Amniotic epithelial cell (primary cell): ENCODE measurements at places on chromosomes 6 and 20.

- DNase-seq = no peak
Measured at GRCh38 chr20:59774921-59775686, 158.3 kb downstream of the SYCP2 start.

GRCh38 chr20:18739751-18740166 is 73.8 kb upstream of the SCP2D1 start:
- DNase-seq = peak; percentile 99

- no peak for DNase-seq
Measured at GRCh38 chr6:136524339-136524935, 25.8 kb downstream of the MAP7 start.

- no peak for DNase-seq
Measured at GRCh38 chr6:43186019-43186418, 4.0 kb downstream of the CUL9 start.

DNA sequence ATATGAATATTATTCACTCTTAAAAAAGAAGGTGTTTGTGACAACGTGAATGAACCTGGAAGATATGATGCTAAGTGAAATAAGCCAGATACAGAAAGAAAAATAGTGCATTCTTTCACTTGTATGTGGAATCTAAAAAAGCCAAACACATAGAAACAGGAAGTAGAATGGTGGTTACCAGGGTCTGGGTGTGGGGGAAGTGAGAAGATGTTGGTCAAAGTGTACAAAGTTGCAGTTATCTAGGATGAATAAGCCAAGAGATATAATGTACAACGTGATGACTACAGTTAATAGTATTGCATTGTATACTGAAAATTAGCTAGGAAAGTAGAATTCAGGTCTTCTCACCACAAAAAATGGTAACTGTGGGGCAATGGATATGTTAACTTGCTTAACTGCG is 151.1 kb upstream of the HCRTR2 start:
- DNase-seq = no peak

GRCh38 chr20:45358282-45359068 is 4.5 kb upstream of the SYS1 start:
- peak; percentile 83 for DNase-seq

- no peak for DNase-seq
Measured at GRCh38 chr6:147787417-147787816, 278.9 kb downstream of the SAMD5 start.

DNA sequence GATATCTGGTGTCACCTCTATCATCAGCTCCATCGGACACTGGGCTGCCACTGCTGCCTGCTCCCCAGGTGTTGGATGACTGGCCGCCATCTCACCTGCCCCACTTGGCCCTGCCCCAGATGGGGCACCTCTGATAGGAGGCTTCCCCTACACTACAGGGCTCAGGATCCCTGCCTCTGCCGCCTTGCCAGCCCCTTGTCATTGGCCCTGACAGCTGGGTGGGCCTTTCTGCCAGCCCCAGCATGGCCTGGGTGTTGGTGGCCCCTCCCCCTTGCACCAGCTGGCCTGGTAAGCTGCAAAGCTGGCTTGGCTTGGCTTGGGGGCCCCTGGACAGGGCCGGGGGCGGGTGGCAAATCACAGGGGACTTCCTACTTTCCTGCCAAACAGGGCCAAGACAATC is 10.6 kb downstream of the PACSIN1 start:
- no peak for DNase-seq

GRCh38 chr6:13124131-13124530 is 204.2 kb downstream of the TBC1D7 start:
- no peak for DNase-seq

DNA sequence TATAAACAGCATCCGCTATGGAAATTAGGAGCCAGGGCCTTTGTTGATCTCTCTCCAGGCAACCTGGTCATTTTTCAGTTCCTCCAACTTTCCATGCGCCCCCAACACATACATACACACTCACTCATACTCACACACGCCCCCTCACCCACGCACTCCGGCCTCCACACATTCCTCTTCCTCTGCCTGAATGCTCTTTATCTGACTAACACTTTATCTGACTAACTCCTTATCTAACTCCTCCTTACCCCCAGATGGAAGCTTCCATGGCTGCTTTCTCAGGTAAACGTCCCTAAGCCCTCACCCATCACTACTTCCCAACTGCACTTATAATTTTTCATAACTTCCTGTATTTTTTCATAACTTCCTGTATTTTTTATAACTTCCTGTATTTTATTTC is 17.4 kb downstream of the CASS4 start:
- DNase-seq = peak; percentile 82

DNA sequence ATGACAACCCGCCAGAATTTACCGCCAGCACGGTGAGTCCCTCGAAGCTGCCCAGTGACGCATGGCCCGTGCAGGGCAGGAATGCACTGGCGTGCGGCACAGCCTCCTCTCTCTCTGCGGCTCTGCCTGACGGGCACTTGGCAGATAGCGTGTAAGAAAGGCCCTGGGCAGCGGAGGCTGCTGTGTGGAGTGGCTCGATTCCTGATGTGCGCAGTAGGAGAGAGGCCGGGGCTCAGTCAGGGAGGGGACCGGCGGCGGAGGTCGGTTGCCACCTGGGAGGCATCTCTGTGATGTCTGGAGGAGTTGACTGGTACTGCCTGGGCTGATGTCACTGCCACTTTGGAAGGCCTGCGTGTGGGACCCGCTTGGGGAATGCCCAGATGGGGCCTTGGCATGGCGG is 170.7 kb downstream of the TAF4 start:
- DNase-seq = no peak

GRCh38 chr6:118297821-118298220 is 250.3 kb upstream of the PLN start:
- DNase-seq = no peak

DNA sequence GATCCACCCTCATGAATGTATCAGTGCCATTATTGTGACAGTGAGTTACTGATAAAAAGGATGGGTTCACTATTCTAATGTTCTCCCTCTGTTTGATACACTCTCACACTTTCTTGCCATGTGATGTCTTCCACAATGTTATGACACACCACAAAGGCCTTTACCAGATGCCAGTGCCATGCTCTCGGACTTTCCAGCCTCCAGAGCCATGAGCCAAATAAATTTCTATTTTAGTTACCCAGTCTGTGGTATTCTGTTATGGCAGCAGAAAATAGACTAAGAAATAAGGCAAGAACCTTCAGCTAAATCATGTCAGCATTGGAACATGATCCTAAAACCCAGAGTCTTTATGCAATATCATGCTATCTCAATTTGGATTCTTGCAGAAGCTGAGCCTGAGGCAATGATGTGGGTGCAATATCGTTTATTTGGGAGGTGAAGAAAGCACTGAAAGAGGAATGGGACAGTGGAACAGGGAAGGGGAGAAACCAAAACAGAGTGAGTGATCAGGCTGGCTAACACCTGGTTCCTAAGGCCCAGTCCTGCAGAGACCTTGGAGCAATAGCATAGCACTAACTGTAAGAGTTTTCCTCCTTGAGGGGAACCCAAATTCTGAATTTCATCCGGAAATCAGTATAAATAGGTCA is 130.4 kb upstream of the LRFN2 start:
- DNase-seq = no peak

GRCh38 chr6:128209771-128210170 is 308.9 kb upstream of the THEMIS start:
- DNase-seq = peak; percentile 81

GRCh38 chr20:47857187-47857568 is 71.9 kb upstream of the SULF2 start:
- no peak for DNase-seq

- no peak for DNase-seq
Measured at GRCh38 chr6:121879149-121879548, 443.7 kb downstream of the GJA1 start.

GRCh38 chr20:50980851-50981713 is 22.5 kb downstream of the MOCS3 start:
- peak; percentile 47 for DNase-seq

DNA sequence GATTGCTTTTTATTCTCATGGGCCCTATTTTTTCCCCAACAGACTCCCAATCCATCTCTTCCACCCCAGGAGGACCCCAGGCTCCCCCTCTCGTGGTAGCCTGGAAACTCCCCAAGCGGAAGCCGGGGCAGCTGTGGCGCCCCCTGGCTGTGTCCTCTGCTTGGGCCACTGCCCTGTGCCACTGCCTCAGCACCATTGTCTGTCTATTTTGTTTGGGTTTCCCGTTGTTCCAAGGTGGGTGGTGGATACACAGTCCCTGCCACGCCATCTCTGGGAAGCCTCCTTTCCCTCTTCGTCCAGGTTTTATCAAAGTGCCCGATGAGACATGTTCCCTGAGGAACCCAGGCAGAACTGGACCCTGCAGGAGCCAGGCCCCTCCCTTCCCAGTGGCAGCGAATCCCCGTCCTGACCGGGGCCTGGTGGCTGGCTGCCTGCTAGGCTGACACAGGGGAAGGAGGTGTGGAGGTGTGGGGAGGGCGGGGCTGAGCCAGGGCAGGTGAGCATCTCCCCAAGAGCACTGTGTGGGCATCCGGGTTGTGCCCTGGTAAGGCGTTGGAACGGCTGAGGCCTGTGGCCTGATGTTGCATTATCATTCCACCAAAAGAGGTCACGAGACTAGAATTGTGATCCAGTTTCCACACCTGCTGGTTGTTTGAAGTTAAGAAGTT is 228.2 kb downstream of the CDH4 start:
- no peak for DNase-seq

DNA sequence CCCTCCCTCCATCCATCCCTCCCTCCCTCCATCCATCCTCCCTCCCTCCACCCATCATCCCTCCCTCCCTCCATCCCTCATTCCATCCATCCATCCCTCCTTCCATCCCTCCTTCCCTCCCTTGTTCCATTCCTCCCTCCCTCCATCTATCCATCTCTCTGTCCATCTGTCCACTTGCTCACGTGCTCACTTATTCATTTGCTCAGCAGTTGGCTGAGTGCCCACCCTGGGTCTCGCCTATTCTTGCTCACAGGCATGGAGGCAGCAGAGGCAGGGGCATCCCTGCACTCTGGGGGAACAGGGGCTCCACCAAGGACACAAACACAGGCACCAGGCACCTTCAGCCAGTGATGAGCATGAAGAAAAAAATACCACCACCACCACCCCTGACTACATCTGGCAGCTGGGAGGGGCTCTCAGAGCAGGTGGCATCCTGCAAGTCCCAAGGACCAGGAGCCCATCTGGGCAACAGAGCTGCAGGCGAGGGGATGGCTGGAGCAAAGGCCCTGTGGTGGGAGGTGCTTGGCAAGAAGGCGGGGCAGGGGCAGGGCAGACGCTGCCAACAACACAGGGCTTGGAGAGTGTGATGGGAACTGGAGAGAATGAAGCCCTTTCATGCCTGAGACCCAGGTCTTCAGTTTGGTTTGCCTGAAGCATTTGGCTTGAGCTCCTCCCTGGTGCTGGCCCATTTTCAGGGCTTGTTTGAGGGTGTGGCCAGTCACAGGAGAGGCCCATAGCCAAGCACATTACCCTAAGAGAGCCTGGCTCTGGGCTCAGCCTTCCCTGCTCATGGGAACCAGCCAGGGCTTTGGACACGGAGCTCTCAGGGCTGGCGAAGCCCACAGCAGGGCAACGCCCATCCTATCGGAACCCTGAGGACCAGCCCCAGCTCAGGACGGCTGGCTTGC is 40.2 kb upstream of the MRGBP start:
- no peak for DNase-seq

DNA sequence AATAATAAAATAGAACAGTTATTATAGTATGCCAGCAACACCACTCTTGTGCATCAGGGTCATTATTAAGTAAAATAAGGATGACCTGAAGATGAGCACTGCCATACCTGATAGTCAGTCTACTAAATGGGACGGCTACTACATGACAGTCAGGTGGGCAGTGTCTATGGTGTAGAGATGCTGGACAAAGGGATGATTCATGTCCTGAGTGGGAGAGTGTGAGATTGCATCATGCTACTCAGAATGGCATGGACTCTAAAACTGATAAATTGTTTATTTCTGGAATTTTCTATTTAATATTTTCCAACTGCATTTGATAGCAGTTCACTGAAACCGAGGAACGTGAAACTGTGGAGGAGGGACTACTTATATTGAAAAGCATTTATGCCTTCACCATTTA is 38.8 kb downstream of the SNX9 start:
- peak; percentile 79 for DNase-seq
